ENCODE measurements at places on chromosomes 1 and 21.
A peak's percentile ranks its signal among the peaks of the same experiment; 100 is the strongest.

GRCh38 chr1:119779869-119780356, 11.2 kb upstream of the HMGCS2 start:
- no peak for DNase-seq

GRCh38 chr1:152566681-152567080, at the start of gene LCE3E:
Gene LCE3E, minus strand, starts transcription at chr1:152566780. Its CDS starts 572 bp downstream, at chr1:152566208.
- no peak for DNase-seq

DNA sequence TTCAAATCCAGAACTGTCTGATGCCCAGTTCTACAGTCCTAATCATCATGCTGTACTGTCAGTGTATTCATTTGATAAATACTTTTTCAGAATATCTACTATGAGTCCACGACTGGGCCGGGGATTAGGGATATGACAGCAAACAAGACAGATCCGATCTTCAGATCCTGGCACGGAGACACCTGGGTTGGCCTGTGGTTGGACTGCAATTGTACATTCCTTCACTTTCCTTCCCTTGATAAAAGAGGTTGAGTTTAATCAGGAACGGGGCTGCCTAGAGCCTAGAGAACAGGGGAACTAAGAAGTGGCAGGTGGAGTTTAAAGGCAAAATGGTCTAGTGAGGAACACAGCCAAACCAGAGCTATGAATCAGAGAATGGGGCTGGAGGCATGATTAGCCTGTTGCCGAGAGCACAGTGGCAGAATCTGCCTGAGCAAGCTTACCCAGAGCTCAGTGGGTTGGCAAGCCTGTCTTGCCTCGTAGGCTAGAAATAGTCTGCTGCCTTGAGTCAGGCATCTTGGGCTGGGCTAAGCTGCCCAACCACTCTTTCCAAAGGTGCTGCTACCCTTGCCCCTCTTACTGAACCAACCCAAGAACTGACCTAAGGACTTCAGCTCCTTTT, 38.1 kb upstream of the PTCH2 start:
- DNase-seq, result no peak

DNA sequence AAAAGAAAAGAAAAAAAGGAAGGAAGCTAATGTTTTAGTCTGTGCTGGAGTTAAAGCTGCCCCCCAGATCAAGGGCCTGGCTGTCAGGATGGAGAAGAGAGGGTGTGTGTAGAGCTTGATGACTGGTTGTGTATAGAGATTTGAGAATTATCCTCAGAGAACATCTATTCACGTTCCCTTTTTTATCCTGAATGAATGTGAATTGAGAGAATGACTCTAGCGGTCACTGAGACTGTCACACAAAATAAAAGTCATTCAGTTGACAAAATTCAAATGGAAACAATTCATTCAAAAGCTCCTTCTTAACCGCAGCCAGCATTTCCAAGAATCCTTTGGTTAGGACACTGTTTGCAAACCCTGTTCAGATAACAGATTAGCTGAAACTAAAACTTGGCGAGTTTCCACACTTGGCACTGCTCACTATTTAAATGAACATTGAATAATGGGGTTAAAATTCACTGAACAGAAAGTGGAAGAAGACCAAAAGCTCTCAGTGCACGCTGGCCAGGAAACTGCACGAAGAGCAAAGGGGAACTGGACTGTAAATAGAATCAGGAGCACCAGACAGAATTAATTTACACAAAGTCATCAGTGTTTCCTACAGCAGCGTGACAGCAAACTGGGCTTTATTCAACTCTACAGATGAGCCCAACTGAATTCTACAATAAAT, 13.6 kb upstream of the FAM89A start:
- no peak for DNase-seq

- DNase-seq, result peak; percentile 62
Measured at GRCh38 chr1:207963427-207964194, 52.7 kb upstream of the CD34 start.

DNA sequence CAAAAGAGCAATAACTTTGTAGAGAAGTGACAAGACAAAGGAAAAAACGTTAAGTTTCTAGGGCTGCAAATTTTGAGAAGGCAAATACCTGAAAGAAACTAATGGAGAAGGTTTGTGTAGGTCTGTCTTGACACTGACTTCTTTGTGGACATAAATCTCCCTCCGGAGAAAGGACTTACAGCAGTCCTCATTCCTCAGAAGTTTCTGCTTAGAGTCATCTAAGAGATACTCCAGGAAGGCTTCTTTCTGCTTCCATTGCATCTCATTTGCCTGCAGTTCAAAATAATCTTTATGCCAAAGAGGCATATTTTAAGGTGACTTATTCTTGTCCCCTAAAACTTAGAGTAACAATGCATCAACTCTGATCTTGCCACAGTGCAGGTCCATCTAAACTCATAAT, 4.4 kb upstream of the C4BPB start:
- DNase-seq, result no peak

DNA sequence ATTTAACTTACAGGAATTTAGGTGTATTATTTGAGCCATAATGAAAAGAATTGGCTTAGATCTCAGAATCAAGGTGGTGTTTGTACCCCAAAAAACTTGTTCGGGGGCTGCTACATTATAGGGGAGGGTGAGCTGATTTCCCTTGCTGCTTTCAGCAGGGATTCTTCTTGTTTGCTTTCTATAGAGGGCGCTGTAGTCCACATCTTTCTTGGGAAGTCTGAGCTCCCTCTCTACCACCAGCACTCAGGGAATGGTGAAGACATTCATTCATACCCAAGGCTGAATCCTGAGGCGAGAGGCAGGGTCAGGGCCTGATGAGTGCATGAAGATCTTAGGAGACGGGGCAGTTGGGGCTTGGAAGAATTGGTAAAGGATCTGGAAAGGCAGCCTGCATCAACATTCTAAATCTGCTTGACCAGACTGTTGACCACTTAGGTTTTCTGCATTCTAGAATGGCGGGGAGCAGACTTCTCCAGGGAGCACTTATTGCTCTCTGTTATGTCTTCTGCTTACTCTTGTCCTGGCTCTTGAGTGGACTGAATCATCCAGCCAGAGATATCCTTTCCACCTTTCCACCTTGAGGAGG, 18.9 kb downstream of the SPATA46 start:
- no peak for DNase-seq

DNA sequence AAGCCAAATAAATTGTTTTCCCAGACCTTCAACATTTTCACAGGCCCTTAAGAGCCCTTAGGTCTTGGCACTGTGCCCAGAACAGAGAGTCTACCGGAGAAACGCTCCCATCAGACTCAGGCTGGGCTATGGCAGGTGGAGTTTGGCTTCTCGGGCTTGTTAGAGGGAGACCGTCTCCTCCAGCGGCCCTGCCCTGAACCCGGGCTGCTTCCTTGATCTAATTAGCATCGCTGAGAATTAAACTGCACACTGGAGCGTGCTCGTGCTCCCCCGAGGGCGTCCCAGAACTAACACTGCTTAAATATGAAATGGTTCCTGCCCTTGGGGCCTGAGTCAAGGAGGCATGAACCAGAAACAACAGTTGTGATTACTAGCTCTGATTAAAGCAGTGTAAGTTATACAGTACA, 634.4 kb downstream of the MATN1 start:
- no peak for DNase-seq

DNA sequence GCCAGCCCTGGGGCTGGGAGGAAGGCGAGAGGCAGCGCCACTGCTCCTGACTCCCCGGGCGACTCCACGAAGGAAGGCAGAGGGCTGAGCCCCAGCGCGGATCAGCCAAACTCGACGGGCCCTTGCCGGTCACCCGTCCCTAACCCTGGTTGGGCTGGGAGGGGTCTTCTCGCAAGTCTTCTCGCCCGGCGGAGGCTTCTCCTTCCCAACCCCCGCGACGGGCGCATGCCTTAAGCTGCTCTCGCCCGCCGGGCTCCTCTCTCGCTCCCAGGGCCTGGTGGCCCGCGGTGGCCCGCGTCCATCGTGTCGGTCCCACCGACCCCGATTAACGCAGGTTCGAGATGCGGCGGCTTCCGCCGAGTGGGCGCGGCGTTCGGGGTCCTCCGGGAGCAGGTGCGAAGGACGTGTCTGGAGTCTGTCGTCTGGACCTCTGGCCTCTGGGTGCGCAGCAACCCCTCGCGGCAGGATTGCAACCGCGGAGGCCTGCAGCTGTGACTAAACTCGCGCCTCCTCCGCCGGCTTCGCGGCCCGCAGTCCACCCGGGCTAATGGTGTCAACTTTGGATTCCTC, 29.0 kb upstream of the PPM1J start:
- DNase-seq, result no peak

DNA sequence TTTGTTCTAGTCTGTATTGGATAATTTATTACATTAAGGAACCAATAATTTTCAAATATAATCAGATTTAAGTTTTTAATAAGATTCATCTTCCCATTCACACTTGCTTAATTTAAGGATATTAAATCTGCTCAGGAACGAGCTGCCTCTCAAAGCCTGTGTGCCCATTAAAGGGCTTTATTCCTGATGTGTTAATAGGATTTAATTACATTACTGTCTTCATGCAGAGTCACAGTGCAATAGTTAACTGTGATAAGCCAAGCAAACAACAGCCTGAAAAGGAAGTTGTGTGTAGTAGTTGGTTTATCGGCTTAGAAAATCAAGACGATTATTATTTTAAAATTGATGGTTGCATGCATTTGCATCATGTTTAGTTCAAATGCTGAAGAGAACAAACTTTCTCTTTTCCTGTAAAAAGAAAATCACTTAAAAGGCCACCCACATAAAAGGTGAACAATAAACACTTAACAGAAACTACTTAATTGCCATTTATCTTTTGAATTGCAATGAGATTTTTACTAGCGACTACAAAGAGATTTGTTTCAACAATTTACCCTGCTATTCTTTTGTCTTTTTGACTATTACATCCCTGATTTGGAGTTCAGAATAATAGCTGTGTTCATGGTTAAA, 174.6 kb downstream of the RWDD3 start:
- DNase-seq, result no peak
